ENCODE measurements at places on chromosomes 1 and 21. TPM values are rescaled to one million over a fixed set of nuclear protein-coding genes. Genes with fewer than 3 reads are reported as not detected.

The CRYZ gene
- total RNA-seq, result 2.7 TPM

The GBP2 gene
- 161 TPM for total RNA-seq

The SLC41A1 gene
- 16.1 TPM for total RNA-seq

The SLC1A7 gene
- total RNA-seq, result 0.94 TPM

The NR0B2 gene
- not detected for total RNA-seq

The PLEKHN1 gene
- total RNA-seq, result 0.10 TPM

The SH2D1B gene
- 14.0 TPM for total RNA-seq
